ENCODE measurements at places on chromosomes 4 and X.

DNA sequence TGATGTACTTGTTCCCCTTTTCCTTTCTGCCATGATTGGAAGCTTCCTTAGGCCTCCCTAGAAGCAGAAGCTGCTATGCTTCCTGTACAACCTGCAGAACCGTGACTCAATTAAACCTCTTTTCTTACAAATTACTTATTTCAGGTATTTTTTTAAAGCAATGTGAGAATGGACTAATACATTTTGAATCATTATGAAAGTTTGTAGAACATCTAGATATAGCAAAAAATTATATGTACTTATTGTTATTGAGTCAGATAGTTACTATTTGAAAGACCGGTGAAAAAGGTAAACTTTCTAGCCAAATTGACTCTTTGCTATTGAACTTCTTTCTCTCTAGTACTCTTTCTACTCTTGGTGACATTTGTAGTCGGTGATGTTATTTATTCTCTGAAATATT lies 777.3 kb upstream of the GALNTL6 start:
- DNase-seq = no peak

DNA sequence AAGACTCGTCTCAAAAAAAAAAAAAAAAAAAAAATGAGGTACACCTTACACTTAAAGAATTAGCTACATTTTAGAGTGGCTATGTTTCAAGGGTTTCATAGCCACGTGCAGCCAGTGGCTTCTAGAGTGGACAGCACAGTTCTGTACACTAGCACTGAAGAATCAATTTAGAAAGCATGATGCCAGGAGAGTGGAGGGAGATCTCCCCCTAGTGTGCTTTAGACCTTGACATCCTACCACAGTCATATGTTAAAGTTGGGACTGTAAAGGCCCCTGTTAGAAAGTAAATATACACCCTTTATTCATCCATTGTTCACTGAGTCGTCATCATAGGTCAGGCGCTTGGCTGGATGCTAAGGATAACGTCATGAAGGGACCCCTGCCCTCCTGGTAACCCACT lies 179.4 kb downstream of the QDPR start:
- DNase-seq = no peak

- DNase-seq = no peak
Observed at GRCh38 chr4:141637565-141637964, 1.2 kb downstream of the IL15 start.

- no peak for DNase-seq
Observed at GRCh38 chrX:3713937-3714434, 537 bp upstream of the PRKX start.

- no peak for DNase-seq
Observed at GRCh38 chr4:109211671-109212070, 90.8 kb downstream of the COL25A1 start.

DNA sequence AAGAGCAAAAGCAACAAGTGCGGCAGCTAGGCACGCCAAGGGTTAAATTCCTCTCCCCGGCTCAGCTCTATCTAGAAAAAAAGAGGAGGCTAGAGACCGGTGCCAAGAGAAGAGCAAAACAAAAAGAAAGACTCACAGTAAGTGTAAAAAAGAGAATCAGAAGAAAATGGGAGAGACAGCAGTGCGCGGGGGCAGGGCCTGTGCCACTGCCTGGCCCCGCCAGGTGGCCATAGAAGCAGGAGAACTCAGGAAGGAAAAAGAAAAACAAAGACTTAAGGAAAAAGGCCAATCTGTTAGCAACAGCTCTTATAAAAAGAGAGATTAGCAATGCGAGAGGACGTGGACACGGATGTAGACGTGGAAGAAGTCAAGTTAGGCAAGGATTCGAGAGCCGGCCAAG lies 3.2 kb downstream of the ACOX3 start:
- no peak for DNase-seq

- DNase-seq = no peak
Observed at GRCh38 chr4:1381181-1381621, 25.0 kb downstream of the NKX1-1 start.

DNA sequence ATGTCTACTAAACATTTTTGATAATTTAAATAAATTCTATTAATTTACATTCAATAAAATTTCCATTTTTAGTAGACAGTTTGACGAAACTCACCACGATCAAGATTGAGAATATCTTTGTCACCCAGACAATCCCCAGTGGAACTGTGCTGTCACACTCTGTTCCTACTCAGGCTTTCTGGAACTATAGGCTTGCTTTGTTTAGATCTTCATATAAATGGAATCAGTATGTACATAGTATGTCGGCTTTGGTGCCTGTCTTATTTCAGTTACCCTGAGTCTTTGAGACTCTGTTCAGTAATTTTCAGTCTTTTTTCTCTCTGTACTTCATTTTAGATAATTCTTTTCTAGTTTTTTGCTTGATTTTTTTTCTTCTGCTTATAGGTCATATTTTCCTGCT lies 163.5 kb upstream of the EMCN start:
- DNase-seq = no peak

Measured in activated CD8-positive, alpha-beta memory T cell treated with anti-CD3 and anti-CD28 coated beads, Interleukin-2, amount 50 U/mL, for 4 hours (primary cell).